Motor neuron (in vitro differentiated cells): ENCODE measurements at places on chromosomes 4 and X. TPM values are rescaled to one million over a fixed set of nuclear protein-coding genes. Genes with fewer than 3 reads are reported as not detected.

DNA sequence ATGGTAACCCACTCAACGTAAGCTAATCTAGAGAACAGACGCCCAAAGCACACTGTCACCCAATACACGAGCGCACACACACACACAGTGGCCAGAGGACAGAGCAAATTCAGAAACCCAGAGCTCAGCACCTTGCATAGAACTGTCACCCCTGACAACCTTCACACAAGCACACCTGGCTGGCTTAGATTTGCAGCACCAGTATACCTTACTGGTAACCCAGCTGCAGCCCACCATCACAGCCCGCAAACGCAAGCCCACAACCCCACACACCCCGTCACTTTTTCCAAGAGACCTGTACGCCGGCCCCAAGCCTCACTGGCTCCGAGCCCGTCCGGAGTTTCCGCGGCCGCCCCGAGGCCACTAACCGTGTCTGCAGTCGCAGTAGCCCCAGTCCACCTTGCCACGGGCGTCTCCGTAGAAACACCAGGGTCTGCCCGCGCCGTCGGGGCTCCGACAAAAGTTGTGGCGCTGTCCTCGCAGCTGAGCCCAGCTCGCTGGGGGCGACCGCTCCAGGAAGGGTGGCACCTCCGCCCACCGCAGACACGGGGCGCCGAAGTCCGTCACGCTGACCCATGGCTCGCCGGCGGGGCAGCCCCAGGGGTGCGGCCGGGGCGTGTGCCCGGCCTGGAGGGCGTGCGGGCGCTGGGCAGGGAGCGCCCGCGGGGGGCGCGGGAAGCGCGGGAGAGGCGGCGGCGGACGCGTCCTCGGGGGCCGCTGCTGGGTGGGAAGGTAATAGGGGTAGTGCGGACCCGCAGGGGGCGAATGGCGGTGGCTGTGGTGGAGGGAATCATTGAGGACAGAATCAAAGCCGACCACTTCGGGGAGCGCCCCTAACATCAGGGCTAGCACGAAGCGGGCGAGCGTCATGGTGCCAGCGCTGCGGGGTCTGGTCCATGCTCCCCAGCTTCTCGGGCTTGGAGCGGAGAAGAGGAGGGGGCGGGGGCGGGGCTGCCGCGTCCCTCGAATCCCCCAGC lies 664 bp downstream of the PRSS12 start:
- ATAC-seq, result peak; percentile 32

Gene F8A1
- 11.5 and 13.8 TPM in 2 replicates for total RNA-seq

Gene USP26
- total RNA-seq, result 0.11 TPM in 1 of 2 replicates, not detected in the other

- ATAC-seq, result peak; percentile 11
Measured at GRCh38 chrX:154419688-154420401, 8.5 kb downstream of the TAFAZZIN start.

- ATAC-seq, result no peak
Measured at GRCh38 chr4:106929248-106929647, 106.9 kb downstream of the DKK2 start.

Gene TIGD4
- 3.2 and 3.3 TPM in 2 replicates for total RNA-seq

DNA sequence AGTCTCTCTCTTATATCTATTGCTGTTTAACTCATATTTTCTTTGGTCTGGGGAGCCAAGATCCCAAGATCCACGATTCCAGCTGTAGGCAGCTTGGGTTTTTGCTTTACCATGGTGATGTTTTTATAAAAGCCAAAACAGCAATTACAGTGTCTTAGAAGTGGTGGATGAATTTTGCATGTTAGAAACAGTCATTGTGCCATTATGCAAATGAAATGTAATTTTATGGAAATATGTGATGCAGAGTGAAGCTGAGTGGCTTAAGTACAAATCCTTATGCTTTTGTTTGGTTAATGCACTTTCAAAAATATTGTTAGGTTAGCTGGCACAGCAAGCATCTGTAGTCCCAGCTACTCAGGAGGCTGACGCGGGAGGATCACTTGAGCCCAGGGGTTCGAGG lies 32.8 kb upstream of the PTTG2 start:
- peak; percentile 99 for ATAC-seq

Gene DSPP
- total RNA-seq, result 0.05 and 0.13 TPM in 2 replicates

Gene HPF1
- 37.2 and 39.8 TPM in 2 replicates for total RNA-seq

DNA sequence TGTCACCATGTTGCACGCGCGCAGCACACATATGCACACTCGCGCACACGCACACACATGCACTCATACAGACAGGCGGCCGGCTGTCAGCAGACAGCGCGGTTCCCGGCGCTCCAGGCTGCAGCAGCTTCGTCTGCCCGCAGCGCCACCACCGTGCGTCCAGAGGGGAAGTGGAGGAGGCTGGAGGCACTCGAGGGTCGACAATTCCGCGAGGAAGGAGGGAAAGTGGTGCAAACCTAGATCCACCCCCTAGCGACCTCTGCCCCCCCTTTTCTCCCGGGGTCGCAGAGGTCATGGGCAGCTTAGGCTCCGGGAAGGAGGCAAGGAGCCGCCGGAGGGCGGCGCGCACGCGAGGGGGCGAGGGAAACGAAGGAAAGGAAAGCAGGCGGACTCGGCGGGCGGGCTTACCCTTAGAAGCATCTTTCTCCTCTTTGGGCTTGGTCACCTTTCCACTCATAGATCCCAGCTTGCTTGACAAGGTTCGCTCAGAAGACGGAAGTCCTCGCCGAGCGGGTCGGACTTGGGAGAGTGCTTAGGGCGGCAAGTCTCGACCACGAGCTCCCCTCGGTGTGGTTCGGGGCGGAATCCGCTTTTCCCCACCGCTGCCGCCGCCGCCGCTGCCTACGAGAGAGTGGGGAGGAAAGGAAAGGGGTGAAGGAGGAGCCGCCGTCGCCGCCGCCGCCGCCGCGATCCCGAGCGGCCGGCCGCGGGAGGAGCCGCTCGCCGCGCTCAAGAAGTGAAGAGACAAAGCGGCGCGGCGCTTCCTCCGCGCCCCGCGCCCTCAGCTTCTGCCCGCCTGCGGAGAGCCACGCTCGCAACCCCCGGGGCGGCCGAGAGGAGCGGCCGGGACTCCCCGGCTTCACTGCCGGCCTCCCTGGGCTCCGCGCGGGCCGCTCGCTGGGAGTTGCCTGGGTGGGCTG lies 326.6 kb upstream of the F9 start:
- peak; percentile 32 for ATAC-seq

DNA sequence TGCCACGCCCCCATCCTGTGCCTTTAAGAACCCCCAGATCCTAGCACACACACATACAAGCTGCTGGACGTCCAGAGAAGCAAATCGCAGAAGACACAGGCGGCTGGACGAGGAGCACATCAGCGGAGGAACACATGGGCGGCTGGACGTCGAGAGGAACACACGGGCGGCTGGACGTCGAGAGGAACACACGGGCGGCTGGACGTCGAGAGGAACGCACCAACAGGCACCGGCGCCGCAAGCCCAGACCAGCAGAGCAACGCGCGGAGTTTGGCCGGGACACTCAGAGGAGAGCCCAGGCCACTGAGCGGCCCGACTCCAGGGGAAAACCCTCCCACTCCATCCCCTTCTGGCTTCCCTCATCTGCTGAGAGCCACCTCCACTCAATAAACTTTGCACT lies 17.2 kb downstream of the ZCCHC13 start:
- ATAC-seq, result no peak

DNA sequence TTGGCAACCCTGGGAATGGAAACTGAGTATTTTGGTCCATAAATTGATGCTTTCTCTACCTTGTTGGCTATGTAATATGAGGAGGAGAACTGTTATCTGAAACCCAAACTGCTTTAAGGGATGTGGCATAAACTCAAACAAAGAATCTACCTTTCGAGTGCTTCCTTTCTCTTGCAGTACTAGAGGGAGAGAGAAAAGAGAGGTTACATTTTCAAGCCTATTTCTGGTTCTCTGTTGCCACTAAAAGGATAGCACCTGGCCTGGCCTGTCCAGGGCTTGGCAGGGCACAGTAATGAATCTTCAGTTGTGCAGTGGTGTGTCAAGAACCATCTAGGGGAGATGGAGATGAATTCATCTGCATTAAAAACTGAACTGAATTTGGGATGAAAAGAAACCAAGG lies 308.6 kb downstream of the PTTG2 start:
- no peak for ATAC-seq

DNA sequence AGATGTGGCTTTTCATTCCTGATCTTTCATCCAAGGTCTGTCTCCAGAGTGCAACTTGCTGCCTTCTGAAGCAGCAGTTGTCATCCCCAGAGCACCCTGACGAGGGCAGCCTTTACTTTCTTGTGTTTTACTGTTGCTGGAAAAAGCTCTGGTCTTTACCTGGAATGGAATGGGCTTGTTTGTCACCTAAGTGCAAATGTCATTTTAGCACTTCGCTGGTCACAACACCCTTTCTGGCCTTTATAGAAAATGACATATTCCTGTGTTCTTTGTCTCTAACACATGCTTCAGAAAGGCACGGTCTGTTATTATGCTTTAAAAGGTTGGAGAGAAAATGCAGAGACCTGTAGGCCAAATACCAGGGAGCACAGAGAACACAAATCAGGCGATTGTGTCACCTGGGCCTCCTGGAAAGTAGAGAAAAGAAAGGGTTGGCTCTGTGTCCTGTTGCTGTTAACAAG lies 332.7 kb upstream of the IGFBP7 start:
- ATAC-seq, result peak; percentile 53

Gene HSD17B11
- total RNA-seq, result 33.9 and 34.1 TPM in 2 replicates

- ATAC-seq, result no peak
Measured at GRCh38 chr4:74437866-74438265, 7.1 kb upstream of the AREG start.

Gene UGT8
- total RNA-seq, result 1.5 and 2.9 TPM in 2 replicates

GRCh38 chr4:63580796-63581475 lies 828.3 kb downstream of the TECRL start:
- ATAC-seq, result no peak

Gene GPAT3
- total RNA-seq, result 2.5 and 3.0 TPM in 2 replicates

Gene SRPK3
- total RNA-seq, result 0.67 and 0.71 TPM in 2 replicates

Gene UGT2B15
- total RNA-seq, result 0.05 TPM in 1 of 2 replicates, not detected in the other

- no peak for ATAC-seq
Measured at GRCh38 chr4:7158991-7159390, 33.3 kb upstream of the SORCS2 start.

- no peak for ATAC-seq
Measured at GRCh38 chrX:152070144-152070543, 68.2 kb downstream of the MAGEA10 start.

DNA sequence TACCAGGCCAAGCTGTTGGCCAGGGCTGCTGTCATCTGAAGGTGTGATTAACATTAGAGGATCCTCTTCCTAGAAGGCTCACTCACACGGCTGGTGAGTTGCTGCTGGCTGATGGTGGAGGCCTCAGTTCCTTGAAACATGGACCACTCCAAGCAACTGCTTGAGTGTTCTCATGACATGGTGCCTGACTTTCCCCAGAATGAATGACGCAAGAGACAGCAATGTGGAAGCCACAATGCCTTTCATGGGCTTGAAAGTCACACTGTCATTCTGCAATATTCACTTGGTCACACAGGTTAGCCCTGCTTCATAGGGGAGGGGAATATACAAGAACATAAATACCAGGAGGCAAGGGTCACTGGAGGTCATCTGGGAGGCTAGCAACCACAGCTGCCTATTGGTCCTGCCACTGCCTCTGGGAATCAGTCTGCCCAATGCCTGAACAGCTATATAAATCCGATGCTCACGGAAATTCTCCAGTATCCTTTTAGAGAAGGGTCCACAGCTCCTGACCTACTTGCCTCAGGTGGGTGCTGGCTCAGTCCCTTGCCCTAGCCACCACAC lies 97.1 kb upstream of the MAML3 start:
- no peak for ATAC-seq

GRCh38 chr4:151218343-151218742 lies 58.6 kb upstream of the PRSS48 start:
- ATAC-seq, result no peak
